ENCODE measurements at places on chromosomes 7 and 10. TPM values are rescaled to one million over a fixed set of nuclear protein-coding genes. Genes with fewer than 3 reads are reported as not detected.

DNA sequence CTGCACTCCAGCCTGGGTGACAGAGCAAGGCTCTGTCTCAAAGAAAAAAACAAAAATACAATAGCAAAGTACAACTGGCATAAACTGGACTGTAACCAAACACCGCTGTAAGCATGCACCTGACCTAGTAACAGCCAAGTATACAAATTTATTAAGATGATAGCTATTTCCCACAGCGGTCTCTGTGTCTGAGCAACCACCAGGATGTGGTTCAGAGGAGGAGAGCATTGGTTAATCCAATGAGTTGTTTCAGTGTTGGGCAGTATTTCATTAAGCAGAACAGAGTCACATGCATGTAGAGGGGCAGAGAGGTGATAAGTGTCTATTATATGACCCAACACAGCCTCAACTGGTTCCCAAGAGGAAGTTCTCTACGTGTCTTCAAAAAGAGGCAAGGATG is 4.0 kb downstream of the SLC16A12 start:
- DNase-seq = no peak

DNA sequence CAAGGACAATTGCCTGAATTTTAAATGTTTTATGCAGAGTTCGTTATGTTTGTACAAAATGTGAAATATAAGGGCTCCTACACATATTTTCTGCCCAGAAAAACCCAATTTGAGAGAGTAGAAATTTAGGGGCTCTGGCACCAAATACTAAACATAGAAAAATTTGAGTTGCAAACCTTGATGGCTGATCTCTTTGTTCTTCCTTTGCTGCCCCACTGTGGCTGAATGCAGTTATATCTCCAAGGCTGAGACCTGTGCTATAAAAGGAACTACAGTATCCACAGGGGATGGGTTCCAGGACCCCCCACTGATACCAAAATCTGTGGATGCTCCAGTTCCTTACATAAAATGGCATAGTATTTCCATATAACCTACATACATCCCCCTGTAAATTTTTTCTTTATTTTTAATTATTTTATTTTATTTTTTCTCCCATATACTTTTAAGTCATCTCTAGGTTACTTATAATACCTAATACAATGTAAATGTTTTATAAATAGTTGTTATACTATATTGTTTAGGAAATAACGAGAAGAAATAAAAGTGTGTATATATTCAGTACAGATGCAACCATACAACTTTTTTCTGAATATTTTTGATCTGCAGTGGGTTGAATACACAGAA is 22.5 kb downstream of the CFAP43 start:
- DNase-seq = no peak

The MSS51 gene
- 2.8 TPM for total RNA-seq

The PILRA gene
- 2.5 TPM for total RNA-seq

The GDF10 gene
- total RNA-seq = not detected

All from osteocyte (in vitro differentiated cells).